ENCODE measurements at places on chromosomes 2 and 18.

DNA sequence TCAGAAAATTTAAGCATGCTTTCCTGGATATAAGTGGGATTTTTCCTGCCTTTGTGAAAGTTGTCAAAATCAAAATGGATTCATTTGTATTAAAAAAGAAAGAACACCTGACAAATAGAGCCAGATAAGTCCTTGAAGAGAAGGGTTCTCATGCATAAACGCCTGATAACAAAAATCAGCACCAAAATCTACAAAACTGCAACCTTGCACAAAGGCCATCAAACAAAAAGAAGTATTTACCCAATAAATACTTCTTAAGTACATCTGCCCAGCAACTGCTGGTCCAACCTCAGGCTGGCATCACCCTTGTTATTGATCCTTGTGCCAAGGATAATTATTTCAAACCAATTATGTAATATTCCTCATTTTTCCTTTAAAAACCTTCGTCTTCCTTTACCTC, 315.9 kb downstream of the GPD2 start:
- H3K4me1 ChIP-seq, result no peaks in the 10 kb centered on the region
- H3K36me3 ChIP-seq, result no peaks in the 10 kb centered on the region
- H3K27ac ChIP-seq, result no peak overlapping the region
- DNase-seq, result no peak
- no peaks in the 10 kb centered on the region for H3K27me3 ChIP-seq
- H3K4me3 ChIP-seq, result no peak overlapping the region

DNA sequence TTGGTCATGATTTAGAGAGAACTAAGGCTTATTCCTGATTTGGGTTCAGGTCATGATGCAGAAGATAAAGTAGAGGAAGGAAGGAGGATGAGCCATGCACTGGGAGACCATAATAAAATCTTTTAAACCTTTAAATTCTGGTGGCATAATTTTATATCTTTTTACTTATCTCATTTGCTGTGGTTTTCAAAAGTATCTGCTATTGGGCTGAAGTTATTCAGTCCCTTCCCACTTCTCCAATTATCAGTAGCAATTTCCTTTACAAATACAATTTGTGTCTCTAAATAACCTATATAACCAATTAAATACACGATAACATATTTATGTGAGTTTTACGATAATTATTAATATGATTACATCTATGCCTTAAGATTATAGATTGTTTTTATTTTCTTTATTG, 194.8 kb upstream of the SLC8A1 start:
- no peak overlapping the region for H3K4me3 ChIP-seq
- no peak overlapping the region for H3K27ac ChIP-seq
- no peaks in the 10 kb centered on the region for H3K4me1 ChIP-seq
- DNase-seq, result no peak
- H3K36me3 ChIP-seq, result no peaks in the 10 kb centered on the region
- H3K27me3 ChIP-seq, result no peaks in the 10 kb centered on the region

DNA sequence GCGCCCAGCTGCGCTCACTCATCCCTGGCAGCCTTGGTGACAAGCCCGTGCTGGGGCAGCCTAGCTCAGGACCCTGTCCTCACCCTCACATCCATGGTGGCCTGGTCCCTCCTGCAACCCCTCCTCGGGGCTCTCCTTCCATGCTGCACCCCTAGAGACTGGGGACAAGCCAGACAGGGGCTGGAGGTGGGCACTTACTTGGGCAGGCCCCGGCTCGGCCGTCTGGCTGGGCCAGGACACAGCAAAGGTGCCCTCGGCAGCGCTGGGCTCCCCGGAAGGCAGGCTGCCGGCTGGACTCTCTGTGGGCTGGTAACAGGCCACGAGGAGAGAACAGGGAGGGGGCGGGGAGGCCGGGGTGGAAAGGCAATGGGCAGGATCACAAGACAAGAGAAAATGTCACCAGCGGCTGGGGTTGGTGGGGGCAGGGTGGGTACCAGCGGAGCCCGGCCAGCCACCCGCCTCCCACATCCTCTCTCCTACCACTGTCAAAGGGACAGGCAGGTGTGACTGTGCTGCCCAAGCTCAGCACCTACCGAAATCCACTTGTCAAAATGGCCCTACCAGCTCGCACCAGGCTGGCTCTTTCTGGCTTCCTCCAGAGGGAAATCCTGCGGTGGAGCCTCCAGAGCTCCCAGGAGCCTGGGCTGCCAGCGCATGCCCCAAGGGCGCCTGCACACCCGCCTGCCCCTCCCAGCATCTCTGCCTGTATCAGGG, 54.7 kb downstream of the BIN1 start:
- no peak overlapping the region for H3K4me3 ChIP-seq
- H3K4me1 ChIP-seq, result peaks cover 3% of the 10 kb centered on the region
- H3K36me3 ChIP-seq, result peaks cover 4% of the 10 kb centered on the region
- no peak overlapping the region for H3K27ac ChIP-seq
- H3K27me3 ChIP-seq, result no peaks in the 10 kb centered on the region

DNA sequence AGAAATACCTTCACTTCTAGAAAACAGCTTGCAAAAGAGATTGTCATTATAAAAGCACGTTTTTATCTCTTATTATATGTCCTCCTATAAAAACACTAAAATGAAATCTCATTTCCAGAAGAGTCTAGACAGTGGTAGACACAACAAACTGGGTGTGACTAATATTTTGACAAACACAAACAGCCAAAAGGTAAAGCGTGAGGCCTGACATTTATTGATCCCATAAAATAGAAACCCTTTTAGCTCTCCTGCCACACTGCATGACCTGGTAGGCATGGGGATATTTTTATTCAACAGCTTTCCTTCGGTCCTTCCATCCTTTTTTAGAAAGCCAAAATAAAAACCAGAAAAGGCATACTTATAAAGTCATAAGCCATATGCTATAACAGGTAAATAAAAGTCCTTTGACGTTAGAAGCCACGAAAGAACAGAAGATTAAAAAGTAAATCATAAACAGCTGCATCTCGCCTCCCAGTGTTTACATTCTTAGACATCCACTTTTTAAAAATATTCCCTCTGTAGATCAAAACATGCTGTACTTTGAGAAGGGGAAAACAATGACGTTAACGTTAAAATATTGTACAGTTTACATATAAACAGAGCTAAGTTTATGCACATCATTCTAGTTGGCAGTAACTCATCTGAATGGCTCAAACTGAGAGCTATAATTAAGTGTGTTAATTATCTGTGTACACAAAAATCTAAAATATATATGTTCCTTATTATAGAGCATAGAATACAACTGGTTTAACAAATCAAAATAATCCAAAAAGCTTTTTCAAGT, 44.6 kb downstream of the IRS1 start:
- no peak overlapping the region for H3K27ac ChIP-seq
- H3K4me3 ChIP-seq, result no peak overlapping the region
- no peaks in the 10 kb centered on the region for H3K36me3 ChIP-seq
- H3K27me3 ChIP-seq, result no peaks in the 10 kb centered on the region

DNA sequence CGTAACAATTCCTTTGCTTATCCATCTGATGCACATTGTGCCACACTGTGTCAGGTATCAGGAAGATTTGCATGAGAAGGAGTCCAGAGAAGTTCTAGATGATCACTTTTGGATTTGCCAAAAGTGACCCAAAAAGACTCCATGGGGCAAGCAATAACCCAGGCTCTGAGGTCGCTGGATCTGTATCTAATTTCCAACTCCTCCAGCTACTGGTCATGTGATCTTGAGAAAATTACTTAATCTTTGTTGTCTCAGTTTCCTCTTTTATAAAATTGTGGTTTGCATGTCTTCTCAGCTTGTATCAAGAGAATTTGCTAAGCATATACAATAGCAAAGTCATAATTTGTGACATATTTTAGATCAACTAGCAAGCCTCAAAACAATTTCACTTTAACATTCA, 61.3 kb upstream of the ITGA4 start:
- H3K4me1 ChIP-seq, result peaks cover 19% of the 10 kb centered on the region
- H3K27me3 ChIP-seq, result no peaks in the 10 kb centered on the region
- no peaks in the 10 kb centered on the region for H3K36me3 ChIP-seq
- no peak for DNase-seq
- no peak overlapping the region for H3K27ac ChIP-seq
- H3K4me3 ChIP-seq, result no peak overlapping the region

Measured in CD8-positive, alpha-beta memory T cell (primary cell).